ENCODE measurements at places on chromosomes 7 and 10.

DNA sequence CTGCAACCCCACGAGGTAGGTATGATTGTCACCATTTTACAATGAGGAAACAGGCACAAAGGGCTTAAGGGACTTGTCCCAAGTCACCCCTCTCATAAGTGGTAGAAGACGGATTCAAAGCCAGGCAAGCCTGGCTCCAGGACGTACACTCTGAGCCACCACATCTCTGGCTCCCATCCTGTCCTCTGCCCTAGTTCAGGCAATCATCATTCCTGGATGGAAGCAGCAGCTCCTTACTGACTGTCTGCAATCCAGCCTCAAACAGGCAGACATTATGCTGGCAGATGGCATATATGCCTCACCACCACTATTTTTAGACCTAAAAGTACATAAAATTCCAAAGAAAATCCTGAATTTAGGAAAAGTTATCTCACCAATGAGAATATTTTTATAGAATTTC lies 100.7 kb downstream of the USP6NL start:
- no peak for DNase-seq

DNA sequence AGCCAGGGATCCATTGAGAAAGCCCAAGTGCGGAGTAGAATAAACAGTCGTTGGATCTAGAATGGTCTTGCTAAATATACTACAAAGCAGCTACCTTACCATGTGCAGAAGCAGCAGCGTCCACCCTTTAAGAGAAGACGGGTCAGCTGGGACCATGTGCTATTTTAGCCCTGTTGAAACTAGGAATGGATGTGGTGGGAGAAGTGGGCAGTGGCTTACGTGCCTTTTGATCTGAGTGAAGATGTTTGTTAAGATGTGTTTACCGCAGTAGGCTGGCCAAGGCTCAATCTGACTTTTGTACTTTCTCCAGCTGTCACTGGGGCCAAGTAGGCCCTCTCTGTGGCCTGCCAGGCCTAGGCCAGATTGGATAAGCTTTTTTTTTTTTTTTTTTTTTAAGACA lies 9.2 kb downstream of the HABP2 start:
- no peak for DNase-seq

DNA sequence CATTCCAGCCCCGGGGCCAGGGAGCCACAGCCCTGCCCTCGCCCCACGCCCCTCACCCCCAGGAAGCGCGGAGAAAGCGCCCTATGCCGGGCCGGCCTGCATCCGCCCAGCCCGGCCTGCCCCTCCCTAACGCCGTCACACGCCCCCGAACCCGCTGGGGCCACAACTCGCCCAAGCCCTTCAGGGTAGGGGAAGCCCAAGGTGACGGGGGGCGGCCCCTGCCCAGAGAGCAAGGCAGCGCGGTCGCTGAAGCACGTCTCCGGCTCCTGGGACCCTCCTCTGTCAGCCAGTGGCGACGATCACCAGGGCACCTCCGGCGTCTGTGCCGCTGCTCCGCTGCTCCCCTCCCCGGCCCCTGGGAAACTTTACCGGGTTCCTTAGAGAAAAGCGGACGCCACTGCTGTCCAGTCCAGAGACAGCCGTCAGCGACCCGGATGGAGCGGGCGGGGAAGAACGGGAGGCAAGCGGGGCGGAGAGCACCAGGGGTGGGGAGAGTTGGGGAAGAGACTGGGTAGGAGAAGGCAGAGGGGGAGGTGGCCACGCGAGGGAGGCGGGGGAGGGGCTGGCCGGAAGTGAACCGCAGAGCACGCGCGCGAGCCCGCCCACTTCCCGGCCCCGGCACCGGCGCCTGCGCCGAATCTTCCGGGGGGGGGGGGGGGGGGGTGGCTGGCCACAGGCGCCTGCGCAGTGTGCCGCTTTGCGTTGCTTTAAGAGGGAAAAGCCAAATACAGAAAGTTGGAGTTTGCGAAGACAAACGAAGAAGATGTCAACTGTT lies at the start of gene HERC4:
Gene HERC4, minus strand, starts transcription at position 509 of the 775 bp plus-strand sequence. CDS start 2,175 bp downstream, outside the sequence.
- DNase-seq = peak; percentile 92

DNA sequence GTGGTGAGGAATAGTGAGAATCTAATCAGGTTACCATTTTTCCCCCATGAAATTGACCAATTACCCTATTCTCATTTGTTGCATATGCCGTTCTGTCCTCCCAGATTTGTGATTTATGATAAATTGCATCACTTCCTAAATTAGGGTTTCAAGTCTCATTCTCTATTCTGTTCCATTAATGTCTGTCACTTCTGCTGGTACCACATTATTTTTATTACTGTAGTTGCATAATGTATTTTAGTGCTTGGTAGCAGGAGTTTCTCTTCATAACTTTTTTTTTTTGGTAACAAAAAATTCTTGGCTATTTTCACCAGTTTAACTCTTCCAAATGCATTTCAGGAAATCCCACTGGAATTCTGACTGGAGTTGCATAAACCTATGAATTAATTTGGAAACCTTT lies 44.0 kb upstream of the FAM133B start:
- DNase-seq = no peak

DNA sequence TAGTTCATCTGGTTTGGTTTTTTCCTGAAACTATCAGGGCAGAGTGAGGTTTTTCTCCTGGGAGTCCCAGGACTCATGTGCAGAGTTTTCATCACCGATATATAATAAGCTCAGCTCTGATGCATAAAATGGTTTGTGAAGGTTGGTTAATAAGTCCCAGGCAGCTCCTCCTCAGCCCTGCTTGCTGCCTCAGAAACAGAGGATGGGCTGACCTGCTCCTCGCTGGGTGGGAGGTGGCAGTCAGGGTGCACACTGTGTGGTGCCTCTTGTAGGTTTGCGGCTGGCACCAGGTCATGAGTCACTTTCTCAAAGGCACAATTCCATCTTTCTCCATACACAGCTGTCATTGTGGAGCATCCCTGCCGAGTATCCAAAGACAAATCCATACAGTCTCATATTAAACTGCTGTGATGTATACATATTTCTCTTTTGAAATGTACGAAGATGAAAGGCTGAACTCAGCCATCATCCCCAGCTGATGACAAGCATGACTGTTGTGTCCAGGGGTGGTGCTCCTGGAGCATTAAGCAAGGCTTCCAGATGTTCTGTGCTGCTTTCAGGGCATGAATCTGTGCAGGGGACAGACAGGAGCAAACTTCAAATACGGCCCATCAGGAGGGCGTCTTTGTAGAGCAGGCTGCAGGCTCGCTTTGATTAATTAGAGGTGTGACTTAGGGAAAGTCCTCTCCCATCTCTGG lies 125.7 kb upstream of the NPS start:
- no peak for DNase-seq

GRCh38 chr7:129262324-129262723 lies 37.5 kb downstream of the AHCYL2 start:
- no peak for DNase-seq

DNA sequence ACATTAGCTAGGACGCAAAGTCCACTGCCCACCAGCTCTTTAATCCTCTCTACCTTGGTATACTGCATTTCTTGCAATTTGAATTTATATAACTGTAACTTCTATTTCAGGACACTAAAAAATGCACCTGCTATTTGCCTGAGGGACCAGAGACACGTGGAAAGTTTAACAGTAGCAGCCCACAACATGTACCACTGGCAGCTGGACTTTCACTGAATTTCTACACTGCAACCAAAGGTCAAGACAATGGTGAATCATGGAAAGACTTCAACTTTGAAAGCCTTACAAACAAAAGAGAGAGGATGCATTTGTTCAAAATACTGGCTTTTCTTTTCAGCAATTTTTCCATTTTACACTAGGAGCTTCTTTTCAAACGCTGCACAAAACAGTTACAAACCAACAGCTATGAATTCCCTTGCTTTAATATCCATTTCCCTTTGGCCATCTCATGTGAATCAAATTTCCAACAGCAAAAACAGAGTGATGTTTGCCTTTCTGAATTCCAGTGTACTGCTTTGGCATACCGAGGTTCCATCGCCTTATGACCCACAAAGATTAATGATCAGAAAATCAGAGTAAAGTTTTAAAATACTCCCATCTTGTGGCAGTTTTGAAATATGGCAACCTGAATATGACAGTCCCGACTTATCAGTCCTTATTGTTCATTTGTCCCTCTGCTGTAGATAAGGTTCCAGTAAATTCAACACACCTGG lies 29.9 kb upstream of the HNRNPH3 start:
- DNase-seq = no peak

GRCh38 chr10:4804465-4804864 lies 21.5 kb upstream of the AKR1E2 start:
- no peak for DNase-seq

DNA sequence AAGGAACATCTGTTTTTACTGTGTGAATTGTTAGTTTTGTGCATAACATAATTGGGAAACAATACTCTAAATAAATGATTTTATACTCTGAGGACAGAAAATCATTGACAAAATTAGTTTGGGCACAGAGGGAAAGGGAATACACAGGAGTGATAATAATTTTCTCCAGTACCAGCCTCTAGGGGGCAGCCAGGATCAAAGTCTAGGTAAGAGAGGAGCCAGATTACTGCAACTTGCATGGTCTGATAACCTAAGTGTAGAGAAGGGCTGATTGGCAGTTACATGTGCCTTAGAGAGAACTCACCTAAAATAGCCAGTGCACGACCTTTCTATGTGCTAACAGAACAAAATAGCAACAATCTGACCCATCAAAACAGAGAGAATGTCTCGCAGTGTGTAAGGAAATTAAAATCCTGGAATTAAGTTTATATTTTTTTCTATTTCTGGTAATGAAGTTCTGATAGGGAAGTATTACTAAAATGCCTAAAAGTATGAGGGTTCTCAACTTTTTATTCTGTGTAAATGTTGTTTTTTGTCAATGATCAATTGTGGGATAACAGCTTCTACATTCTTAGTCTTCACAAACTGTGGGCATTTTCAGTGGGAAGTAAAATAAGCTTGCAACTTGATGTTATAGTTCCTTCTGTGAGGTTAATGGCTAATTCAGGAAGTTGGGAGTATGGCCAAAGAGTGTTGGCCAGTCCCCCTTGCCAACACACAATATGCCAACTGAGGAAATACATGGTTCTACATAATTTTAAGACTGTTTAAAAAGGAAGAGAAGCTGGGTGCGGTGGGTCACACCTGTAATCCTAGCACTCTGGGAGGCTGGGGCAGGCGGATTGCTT lies 66.4 kb downstream of the EXOC6 start:
- DNase-seq = peak; percentile 65
